Bone marrow (tissue), 2 donors: ENCODE measurements at places on chromosomes 6 and 20.

- no peak for DNase-seq
Observed at GRCh38 chr20:14360416-14360815, 23.0 kb upstream of the FLRT3 start.

DNA sequence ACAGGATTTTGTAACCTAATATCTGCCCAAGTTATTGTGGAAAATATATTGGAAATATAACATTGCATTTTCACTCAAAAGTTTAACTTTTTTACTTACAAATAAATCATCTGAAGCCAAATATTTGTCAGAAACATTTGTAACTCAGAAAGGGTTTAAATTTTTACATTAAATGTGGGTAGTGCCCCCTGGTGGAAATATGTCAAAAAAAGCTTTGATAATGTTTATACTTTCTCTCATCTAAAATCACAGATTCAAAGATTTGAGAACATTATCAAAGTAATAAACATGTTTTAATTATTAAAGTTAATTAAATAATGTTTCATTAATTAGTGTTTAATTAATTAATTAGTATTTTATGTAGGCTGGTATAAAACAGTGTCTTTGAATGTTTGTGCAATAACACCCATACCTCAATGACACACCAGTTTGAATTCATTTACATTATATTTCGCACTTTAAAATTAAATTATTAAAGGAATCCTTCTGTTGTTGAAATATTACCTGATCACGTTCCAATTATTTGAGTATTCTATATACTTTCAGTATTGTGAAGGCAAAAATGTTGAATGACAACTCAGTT, 320.1 kb upstream of the FKBP1C start:
- no peak for DNase-seq

DNA sequence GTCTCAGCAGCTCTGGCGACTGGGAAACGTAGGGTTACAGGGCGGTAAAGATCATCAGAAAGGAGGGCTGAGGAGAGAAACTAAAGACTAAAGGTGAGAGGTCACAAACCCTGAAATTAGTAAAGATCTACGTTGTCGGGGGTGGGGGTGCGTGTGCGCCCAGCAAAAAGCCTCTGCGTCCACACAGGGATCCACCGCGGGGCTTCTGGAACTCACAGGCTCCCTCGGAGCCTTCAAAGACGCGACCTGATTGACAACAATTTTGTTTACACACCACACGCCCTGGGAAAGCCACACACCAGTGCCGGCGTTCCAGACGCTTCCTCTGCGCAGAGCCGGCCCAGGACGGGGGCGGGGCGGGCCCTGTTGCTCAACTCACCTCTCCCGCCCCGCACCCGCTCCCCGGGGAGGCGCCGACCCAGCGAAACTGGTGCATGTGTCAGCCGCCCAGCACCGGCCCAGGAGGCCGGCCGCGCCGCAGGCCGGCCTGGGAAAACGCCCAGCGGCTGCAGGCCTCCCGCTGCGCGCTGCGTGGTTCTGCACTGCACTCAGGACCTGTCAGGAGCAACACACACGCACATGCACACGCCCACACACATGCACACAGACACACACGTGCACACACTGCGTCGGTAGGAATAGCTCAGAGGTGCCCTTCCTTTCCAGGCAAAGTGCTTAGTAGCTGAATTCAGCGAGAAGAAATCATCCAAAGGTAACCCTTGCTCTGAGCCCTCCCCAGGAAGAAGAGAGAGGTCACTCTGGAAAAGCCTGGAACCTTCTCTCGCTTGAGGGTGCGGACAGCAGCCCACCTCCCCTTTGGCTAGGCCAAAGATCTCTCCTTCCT, 57.2 kb upstream of the ARID1B start:
- DNase-seq = peak; percentile 87

DNA sequence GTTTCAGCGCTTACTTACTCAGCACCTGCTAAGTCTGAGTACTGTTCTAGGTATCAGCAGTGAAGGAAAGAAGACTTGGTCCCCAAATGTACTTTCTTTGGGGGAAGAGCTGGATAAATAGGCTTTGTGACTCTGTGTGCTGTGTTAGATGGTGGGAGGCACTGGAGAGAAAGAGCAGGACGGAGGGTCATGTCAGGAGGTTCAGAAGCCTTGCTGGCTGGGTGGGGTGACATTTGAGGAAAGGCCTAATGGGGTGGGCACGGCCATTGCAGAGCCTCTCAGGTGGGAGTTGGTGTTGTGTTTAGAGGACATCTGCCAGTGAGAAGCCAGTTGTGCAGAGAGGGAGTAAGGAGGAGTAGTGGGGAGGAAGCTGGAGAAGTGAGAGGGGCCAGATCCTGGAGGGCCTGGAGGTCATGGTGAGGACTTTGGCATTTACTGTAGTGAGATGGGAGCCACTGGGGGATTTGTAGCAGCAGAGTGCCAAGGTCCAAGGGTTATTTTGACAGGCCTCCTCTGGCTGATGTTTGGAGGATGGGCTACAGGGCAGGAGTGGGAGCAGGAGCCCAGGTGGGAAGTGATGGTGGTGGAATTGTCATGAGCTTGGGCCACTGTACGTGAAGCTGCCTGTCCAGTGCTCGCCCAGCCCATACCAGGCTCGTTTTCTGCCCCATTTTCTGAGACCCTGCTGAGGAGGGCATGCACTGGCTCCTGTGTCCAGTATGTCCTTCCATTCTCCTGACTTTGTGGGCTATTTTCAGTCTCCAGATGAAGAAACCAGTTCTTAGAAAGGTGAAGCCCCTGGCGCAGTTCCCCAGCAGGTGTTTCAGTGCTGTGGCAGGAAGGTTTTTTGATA, 886 bp downstream of the SDCBP2 start:
- DNase-seq = no peak

DNA sequence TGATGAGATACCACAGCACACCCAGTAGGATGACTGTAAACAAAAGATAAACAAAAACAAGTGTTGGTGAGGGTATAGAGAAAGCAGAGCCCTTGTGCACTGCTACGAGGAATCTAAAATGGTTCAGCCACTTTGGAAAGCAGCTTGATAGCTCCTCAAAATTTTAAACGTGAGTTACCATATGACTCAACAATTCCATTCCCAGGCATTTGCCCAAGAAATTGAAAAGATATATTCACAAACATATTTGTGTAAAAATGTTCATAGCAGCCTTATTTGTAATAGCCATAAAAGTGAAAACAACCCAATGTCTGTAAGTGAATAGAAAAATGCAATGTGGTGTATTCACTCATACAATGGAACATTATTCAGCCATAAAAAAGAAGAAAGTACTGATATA, 141.0 kb upstream of the BTBD3 start:
- no peak for DNase-seq

DNA sequence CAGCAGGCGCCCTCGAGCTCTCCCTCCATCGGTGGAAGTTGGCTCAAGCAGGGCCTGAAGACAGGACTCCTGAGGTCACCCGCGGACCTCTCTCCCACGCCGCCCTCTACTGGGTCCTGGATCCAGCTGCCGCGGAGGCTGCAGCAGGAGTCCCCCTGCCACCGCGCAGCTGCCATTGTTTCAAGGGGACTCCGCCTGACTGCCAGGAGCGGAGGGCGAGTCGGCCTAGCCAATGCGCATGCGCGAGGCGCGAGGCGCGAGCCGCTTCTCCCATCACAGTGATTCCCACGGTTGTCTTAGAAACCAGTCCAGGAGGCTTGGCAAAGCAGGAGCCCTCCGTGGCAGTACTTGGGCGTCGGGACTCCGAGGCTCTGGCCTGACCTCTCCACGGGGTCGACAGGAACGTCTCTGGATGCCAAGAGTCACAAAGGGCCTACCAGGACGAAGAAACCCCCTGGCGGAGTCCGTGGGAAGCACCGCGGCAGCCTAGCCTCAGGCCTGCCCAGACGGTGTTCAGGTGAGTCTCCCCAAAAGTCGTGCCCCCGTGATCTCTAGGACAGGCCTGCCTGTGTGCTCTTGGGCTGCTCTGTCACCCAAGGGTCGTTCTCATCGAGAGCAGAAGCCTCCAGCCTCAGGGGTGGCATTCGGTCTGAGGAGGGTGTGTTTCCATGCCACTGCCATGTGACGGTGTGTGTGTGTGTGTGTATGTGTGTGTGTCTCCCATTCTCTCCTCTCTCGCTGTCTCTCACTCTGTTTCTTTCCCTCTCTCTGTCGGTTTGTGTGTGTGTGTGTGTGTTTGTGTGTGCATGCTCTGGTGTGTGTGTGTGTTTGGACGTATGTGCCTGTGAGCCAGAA, 290.6 kb upstream of the ZNF337 start:
- DNase-seq = no peak

- no peak for DNase-seq
Observed at GRCh38 chr20:34015401-34016335, 22.0 kb downstream of the RALY start.

- no peak for DNase-seq
Observed at GRCh38 chr20:57622579-57623381, 2.6 kb upstream of the ZBP1 start.

DNA sequence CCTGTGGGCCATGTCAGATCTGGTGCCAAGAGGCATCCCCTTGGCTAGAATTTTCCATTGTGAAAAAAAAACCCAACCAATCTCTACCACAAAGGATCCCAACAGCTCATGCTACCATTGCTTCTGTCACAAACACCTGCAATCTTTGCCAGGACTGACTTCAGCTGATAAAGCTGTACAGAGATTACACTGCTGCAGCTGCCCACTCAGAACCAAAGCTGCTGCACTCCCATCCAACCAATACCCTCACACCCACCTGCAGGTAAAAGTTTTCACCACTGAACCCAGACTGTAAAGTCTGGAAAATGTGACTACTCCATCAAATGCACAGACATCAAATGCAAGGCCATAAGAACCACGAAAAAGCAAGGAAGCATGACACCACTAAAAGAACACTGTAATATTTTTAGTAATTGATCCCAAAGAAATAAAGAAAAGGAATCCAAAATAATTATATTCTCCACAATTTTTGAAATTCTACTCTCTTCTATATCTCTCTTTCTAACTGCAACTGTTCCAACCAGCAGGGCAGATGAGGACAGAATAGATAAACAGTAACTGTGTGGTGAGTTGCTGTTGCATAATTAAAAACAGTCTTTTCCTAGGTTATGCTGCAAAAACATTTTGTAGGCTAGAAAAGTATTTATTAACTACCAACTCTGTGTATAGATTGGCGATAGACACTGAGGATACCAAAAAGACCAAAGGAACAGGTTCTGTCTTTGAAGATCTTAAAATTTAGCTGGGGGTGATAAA, 128.0 kb upstream of the MCHR2 start:
- no peak for DNase-seq

DNA sequence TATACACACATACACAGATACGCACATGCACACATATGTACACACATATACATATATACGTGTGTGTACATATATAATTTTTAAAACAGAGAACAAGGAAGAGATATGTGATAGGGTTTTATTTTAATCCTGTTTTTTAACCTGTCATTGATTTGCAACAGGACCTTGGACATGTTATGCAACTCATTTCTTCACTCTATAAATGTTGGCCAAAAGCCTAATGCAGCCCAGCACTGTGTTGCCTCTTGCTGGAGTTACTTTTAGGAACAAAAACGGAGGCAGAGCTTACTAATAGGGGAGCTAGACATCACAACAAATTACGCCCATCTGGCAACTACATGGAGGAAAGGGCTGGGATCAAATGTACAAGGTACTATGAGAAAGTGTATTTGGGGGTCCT, 179.9 kb upstream of the TAB2 start:
- no peak for DNase-seq

- no peak for DNase-seq
Observed at GRCh38 chr6:144621332-144621731, 336.2 kb downstream of the UTRN start.

DNA sequence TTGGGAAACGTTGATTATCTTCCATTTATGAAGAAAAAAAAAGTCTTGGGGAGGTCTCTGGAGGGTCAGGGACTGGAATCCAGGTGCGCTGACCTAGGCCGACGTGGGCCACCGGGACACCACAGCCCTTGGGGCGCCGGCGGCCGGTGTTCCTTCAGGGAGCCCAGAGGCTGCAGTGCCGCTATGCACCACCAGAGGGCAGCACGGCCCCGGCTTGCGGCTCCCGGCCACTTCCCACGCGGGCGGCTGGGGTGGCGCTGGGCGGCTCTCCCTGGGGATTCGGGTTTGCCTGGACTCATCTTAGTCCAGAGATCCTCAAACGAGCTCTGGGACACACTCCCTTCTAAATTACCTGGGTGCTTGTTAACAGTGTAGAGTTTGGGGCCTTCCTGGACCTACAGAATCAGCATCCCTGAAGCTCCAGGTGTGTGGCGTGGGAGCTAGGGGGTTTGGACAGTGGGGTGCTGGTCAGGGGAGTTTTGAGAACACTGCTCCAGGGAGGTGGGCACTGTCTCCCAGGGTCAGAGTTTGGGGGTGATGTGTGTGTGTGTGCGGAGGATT, 23.0 kb upstream of the GTSF1L start:
- no peak for DNase-seq

- no peak for DNase-seq
Observed at GRCh38 chr6:94494500-94494899, 1075.1 kb upstream of the EPHA7 start.

GRCh38 chr20:5650280-5650691, 99.9 kb upstream of the SHLD1 start:
- no peak for DNase-seq

GRCh38 chr6:53734473-53735299, 60.1 kb upstream of the LRRC1 start:
- DNase-seq = no peak

- no peak for DNase-seq
Observed at GRCh38 chr6:6772751-6773150, 184.2 kb downstream of the LY86 start.

GRCh38 chr6:142842418-142843261, 102.3 kb downstream of the HIVEP2 start:
- peak; percentile 80 for DNase-seq

DNA sequence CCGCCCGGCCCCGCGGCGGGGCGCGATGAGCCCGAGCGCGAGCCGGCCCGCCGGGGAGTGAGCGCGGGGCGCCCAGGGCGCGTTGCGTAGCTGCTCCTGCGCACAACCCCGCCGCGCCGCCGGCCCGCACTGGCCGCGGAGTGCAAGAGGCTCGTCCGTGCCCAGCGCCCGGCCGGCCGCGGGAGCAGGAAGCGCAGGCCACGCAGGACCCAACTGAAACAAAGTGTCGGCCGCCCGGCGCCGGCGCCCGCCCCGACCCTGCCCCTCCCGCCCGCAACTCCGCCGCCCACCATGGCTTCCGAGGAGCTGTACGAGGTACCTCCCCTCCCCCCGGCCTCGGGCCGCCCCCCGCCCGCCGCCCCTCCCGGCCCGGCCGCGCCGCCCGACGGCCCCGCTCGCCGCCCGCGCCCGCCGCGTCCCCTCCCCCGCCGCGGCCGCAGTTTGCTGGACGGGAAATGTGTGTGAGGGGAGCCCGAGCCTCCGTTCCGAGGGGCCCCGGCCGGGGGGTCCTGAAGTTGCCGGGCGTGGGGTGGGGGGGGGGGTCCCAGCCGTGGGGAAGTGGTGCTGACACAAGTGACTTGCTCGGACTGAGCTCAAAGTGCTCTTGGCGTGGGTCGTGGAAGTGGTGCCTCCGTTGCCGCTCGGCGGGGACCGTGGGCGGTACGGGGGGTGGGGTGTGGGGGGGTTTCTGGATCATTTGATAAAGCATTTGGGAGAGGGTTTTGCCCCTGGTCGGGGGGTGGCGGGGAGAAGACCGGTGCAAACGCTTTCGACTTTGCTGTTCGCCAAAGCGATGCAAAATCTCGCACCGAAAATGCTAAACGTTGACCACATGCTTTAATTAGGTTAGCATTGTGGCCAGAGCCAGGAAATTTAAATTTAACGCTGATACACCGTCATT, 539 bp downstream of the CDYL start:
- peak; percentile 39 for DNase-seq

- no peak for DNase-seq
Observed at GRCh38 chr20:59019217-59019616, at the start of gene TUBB1. TUBB1 (plus strand) TSS chr20:59019429; CDS start chr20:59019523, 94 bp downstream.

GRCh38 chr20:63212792-63213191, 3.1 kb downstream of the YTHDF1 start:
- no peak for DNase-seq
